SJCRH30 (cell line): ENCODE measurements at places on chromosomes 3 and 15. TPM values are rescaled to one million over a fixed set of nuclear protein-coding genes. Genes with fewer than 3 reads are reported as not detected.

The CHRNB4 gene
- total RNA-seq = 0.06 TPM in 1 of 2 replicates, not detected in the other

The GABRB3 gene
- 5.2 and 6.1 TPM in 2 replicates for total RNA-seq

The ADAMTS17 gene
- total RNA-seq = 4.0 and 4.1 TPM in 2 replicates

The DAZL gene
- total RNA-seq = not detected in 2 replicates

The TMCO5A gene
- not detected in 2 replicates for total RNA-seq

The LAMB2 gene
- 49.7 and 53.4 TPM in 2 replicates for total RNA-seq

The PLSCR5 gene
- total RNA-seq = not detected in 2 replicates

The CCDC80 gene
- 14.5 and 18.0 TPM in 2 replicates for total RNA-seq

The FMN1 gene
- 15.6 and 21.2 TPM in 2 replicates for total RNA-seq

The NOX5 gene
- total RNA-seq = not detected in 2 replicates

The SLC28A2 gene
- total RNA-seq = not detected in 2 replicates

The TTLL13 gene
- not detected in 2 replicates for total RNA-seq

The SPINT1 gene
- not detected in 2 replicates for total RNA-seq

The CYP11A1 gene
- total RNA-seq = not detected in 2 replicates

The OR4M2 gene
- total RNA-seq = not detected in 2 replicates

The MORC1 gene
- total RNA-seq = not detected in 2 replicates

The GABRG3 gene
- 4.5 and 5.1 TPM in 2 replicates for total RNA-seq

The ZNF620 gene
- 4.6 and 6.1 TPM in 2 replicates for total RNA-seq

The ADCY5 gene
- total RNA-seq = 0.63 and 0.75 TPM in 2 replicates

The TMF1 gene
- total RNA-seq = 9.5 and 12.7 TPM in 2 replicates

The WDR93 gene
- not detected in 2 replicates for total RNA-seq

The IFT122 gene
- 15.7 and 18.1 TPM in 2 replicates for total RNA-seq

The WDR76 gene
- total RNA-seq = 59.6 and 71.8 TPM in 2 replicates

The GNAT1 gene
- 0.14 TPM in 1 of 2 replicates, not detected in the other for total RNA-seq

The MESP2 gene
- total RNA-seq = not detected in 2 replicates

The CCR2 gene
- total RNA-seq = not detected in 2 replicates

The TLR9 gene
- not detected in 2 replicates for total RNA-seq

The SEMA3F gene
- total RNA-seq = 9.3 and 11.3 TPM in 2 replicates

The PTPN23 gene
- total RNA-seq = 7.4 and 11.4 TPM in 2 replicates

The AQP9 gene
- 0.53 and 0.67 TPM in 2 replicates for total RNA-seq

The RAB6B gene
- 0.58 and 1.4 TPM in 2 replicates for total RNA-seq

The SNTN gene
- not detected in 2 replicates for total RNA-seq

The TMEM40 gene
- 0.10 TPM in 1 of 2 replicates, not detected in the other for total RNA-seq

The CACNA2D2 gene
- total RNA-seq = not detected in 2 replicates

The MST1 gene
- total RNA-seq = 0.84 and 3.3 TPM in 2 replicates

The CHDH gene
- 0.41 and 0.42 TPM in 2 replicates for total RNA-seq

The LRTM1 gene
- 0.38 and 0.56 TPM in 2 replicates for total RNA-seq

The MINAR1 gene
- total RNA-seq = 0.69 and 0.79 TPM in 2 replicates

The SCAANT1 gene
- not detected in 2 replicates for total RNA-seq

The CMC1 gene
- 22.6 and 26.6 TPM in 2 replicates for total RNA-seq

The LTK gene
- total RNA-seq = 4.7 and 4.9 TPM in 2 replicates

The LXN gene
- not detected in 2 replicates for total RNA-seq

The MRAS gene
- total RNA-seq = 57.8 and 63.6 TPM in 2 replicates

The PTPRG gene
- 22.5 and 25.2 TPM in 2 replicates for total RNA-seq

The SPTBN5 gene
- 0.38 and 0.55 TPM in 2 replicates for total RNA-seq

The CELF6 gene
- 0.05 TPM in 1 of 2 replicates, not detected in the other for total RNA-seq

The CCDC39 gene
- not detected in 2 replicates for total RNA-seq

The CPNE4 gene
- 0.04 and 0.10 TPM in 2 replicates for total RNA-seq

The CACNA2D3 gene
- 0.15 and 0.22 TPM in 2 replicates for total RNA-seq
